ENCODE measurements at places on chromosomes 3 and 15.

DNA sequence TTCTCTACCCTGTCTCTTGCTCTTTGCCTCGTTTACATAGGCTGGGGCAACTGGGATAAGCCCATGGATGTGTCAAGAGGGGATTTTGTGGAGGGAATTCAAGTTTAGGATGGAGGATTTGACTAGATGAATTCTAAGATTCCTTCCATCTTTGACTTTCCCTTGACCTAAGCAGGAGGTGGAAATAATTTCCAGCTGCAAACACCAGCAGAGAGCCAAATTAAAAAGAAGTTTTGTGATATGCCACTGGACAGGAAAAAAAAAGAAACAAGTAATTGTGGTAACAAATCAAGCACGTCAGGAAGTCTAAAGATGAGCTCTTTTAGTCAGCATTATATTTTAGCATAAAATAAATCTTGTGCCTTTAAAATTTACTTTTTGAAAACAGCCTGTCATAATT lies 49.8 kb downstream of the KCNMB2 start:
- no peak for DNase-seq

- no peak for DNase-seq
Observed at GRCh38 chr3:119585208-119585607, 5.9 kb downstream of the ADPRH start.

GRCh38 chr3:14398797-14399106 lies 3.7 kb upstream of the SLC6A6 start:
- DNase-seq: no peak

GRCh38 chr3:115646027-115646690 lies 22.8 kb downstream of the GAP43 start:
- DNase-seq: no peak

DNA sequence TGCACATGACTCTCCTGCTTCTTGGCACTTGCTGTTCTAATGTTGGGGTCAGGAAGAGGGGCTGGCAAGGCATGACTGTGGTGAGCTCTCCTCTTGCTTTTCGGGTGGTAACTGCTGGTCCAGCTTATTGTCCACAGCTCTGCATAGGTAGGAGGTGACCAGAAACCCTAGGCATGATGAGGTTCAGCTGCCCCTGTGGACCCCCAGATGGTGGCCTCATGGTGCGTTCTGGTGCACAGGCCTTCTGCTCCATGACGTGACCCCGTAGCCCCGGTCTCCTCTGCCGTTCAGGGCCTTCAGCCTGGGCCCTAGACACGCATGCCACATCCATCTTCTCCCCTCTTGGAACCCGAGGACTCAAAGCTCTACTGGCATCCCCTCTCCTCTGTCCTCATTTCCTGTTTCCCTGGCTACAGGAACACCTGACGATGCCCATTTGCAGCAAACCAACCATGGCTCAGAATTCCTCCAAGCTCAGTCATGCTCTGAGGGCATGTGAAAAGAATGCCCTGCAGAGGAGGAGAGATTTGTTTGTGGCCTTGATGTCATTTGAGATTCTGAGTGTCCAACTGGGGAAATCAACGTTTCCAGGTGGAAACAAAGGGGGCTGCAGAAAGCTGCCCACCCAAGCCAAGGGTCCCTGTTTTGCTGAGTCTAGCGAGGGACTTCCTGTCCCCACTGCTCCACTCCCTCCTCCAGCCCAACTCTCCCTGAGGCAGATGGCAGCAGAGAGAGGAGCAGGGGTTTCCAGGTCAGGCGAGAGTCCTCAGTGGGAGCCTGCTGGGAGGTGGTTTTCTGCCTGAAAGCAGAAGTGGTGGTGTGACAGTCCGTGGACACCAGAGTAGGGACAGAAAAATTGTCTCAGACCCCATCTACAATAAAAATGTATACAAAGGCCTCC lies 198.7 kb upstream of the LYSMD4 start:
- peak; percentile 74 for DNase-seq

DNA sequence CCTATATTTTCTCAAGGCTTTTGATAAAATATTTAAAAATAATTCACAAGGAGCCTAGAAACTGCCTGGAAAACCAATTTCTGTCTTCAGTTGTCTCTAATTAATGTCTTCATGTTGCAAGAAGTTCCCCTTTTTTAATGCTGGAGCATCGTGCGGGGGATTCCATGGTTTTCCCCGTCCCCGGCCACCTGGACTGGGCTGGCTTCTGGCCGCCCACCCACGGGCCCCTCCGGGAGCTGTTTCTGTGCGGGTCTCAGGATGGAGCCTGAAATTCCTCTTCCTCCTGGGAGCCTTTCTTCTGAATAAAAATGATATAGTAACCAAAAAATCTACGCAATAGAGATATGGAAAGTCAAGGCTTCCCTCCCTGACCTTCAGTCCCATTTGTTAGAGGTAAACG lies 8.1 kb upstream of the LRRK1 start:
- no peak for DNase-seq

DNA sequence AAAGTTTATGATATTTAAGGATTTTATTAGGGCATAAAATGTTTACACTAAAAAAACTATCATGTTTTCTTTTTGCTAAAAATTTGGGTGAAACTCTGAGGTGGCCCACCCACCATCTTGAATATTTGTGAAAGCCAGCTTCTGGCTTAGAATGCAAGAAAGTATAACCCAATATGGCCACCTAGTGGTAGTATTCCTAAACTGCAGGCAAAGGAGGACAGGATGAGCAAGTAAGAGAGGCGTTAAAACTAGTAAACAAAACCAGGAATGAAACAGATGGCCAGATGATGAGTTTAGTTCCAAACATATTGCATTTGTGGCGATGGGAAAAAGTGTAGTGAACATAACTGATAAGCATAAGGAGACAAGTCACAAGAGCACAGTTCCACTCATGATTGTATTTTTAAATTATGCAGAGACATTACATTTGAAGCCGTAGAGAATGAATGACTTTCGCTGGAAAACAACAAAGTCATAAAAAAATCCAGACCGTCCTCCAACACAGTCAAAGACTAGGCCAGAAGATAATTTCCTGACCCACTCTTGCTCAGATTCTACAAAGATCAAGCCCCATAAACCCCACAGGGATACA lies 103.3 kb upstream of the PRTG start:
- DNase-seq: peak; percentile 74

DNA sequence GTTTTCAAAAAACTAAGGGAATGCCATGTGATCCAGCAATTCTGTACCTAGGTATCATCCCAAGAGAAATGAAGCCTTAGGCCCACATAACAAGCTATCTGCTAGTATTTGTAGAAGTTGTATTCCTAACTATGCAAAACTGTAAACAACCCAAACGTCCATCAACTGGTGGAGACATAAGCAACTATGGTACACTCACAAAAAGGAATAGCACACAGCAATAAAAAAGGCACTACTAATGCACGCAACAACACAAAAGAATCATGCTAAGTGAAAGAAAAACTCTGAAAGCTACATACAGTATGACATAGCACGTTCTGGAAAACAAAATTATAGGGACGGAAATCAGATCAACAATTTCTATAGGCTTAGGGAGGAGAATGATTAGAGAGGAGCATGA lies 15.3 kb downstream of the USP50 start:
- DNase-seq: no peak

DNA sequence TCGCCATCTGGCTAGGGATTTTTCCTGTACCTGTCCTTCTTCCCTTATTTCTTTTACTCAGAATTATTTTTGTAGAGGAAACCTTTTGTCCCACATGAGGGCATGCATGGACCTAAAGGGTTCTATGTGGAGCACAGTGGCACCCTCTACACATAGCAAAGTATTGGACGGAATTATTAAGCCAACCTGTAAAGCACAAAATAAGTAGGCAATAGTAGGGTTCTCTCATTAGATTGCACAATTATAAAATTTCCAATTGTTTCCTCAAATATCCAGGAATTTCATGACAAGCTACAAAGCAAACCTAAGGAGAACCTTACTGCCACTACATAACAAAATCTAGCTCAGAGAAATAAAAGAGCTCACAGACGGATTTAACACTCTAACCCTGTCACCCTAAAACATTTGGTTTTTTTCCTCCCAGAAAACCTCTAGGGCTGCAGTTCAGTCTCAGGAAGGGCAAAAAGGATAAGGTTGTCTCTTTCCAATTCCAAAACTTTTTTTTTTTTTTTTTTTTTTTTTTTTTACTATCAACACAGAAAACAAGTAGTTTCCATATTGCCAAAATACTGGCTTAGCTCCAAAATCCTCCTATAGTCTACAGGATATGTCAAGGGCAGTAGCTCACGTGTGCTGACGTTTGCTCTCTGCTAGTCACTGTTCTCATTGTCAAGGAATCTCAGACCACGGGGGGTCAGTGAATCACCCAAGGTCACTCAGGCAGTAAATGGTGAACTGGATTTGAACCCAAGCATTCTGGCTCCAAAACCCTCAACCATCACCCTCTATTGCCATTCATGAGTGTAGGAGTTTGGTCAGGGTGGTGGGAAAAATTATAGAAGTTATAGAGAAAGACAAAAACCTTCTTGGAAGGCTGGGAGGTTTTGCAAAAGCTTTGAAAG lies 52.3 kb downstream of the NCEH1 start:
- DNase-seq: peak; percentile 98

GRCh38 chr15:62369454-62369853 lies 204.4 kb upstream of the C2CD4B start:
- DNase-seq: no peak

- no peak for DNase-seq
Observed at GRCh38 chr3:192237992-192238608, 489.2 kb downstream of the FGF12 start.

GRCh38 chr3:105503191-105503593 lies 136.5 kb downstream of the ALCAM start:
- DNase-seq: no peak

DNA sequence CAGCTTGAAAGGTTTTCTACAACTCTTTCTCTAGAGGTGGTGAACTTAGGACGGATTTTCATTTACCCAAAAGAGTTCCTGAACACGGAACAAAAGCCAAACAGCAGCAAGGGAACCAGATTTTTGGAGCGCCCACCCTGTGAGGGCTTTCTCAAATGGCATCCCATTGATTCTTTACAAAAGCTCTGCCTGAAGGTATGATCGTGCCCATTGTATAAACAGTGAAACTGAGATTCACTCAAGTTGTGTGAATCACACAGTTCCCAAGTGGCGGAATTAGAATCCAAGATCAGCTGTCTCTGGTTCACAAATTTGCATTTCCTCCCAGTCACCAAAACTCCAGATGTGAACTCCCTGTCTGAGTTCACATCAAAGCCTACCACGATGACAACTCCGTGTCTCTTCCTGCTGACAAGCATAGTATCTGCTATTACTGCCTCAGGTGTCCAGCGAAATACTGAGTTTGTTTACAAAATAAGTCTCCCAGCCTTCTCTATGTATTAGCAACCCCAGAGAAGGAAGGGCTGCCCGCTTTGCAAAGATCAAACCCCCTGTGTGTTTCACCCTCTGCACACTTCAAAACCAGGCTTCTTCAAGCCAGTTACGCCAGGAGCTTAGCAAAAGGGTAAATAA lies 235.9 kb upstream of the ST8SIA2 start:
- no peak for DNase-seq

- no peak for DNase-seq
Observed at GRCh38 chr3:150170852-150171520, 200.3 kb upstream of the PFN2 start.
